Mammary epithelial cell (primary cell): ENCODE measurements at places on chromosomes 1 and 21. TPM values are rescaled to one million over a fixed set of nuclear protein-coding genes. Genes with fewer than 3 reads are reported as not detected.

DNA sequence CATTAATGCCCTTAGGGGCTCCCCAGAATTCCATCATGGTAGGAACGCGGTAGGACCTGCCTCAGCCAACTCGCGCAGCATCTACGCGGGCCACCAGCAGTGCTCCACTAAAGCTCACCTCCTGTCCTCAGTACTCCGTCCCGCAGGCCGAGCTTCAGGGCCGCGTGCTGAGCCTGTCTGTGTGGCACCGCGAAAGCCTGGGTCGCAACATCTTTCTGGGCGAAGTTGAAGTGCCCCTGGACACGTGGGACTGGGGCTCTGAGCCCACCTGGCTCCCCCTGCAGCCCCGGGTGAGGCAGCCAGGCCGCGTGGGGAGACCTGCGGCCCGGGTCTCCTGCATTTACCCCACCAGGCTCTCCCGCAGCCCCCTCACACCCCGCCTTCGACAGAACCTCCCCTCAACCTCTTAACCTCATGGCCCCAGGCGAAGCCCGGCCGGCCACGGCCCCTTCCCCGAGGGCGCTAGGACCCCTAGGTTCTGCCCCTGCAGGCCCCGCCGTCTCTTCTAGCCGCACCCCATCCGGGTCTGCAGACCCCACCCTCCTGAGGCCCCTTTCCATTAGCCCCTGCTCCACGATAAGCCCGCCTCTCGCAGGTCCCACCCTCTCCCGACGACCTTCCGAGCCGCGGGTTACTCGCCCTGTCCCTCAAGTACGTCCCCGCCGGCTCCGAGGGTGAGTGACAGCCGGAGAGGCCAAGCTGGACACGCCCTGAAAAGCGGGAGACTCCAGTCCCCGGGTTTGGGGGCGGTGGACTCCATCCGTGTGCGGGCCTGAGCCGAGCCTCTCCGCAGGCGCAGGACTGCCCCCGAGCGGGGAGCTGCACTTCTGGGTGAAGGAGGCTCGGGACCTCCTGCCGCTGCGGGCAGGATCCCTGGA lies 9.1 kb downstream of the SYTL1 start:
- DNase-seq = no peak

DNA sequence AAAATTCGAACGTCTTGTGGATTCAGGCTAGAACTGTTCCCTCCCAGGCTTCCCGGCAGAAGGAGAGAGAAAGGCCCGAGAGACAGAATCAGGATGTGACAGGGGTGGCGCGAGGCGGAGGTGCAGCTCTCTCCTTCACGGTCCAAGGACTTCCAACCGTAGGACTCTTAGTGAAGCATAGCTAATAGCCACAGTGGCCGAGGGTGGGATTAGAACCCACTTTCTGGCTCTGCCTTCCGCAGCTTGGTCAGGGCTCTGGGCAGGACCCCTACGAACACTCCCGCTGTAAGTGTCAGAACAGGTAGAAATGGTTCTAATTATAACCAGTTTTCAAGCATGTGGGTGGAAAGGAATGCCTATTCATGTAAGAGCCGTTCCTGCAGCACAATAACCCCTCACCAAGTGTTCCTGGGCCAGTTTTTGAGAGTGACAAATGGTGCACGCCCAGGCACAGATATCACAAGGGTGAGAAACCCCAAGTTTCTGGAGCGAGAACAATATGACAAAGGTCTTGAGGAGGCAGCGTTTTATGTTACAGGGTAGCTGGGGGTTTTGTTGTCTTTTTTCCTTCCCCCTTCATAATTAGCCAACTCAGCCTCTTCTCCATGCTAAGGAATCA lies 86.4 kb downstream of the SYF2 start:
- DNase-seq = peak; percentile 14

LDLRAD1 gene
- total RNA-seq = not detected in 2 replicates

PRAMEF14 gene
- total RNA-seq = not detected

DNA sequence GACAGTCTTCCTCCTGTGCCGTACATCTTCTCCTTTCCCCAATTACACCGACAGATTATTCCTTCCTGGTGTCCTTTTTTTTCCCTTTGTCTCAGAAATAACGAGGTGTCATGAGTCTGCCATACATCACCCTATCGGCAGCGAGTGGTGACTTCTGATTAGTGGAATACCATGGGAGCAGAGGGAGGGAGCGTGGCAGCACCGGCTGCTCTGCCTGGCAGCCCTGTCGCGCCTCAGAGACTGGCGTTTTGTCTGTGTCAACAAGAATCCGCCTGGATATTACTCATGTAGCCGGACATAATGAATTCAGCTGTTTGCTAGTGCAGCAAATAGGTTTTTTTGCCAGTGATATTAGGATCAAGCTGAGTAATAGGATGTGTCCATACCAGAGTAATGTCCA lies 51.8 kb downstream of the UTP25 start:
- no peak for DNase-seq

GRCh38 chr1:1425753-1426495 lies 4.8 kb upstream of the ANKRD65 start:
- DNase-seq = no peak

- DNase-seq = no peak
Observed at GRCh38 chr1:229781453-229781852, 155.4 kb downstream of the URB2 start.

- DNase-seq = no peak
Observed at GRCh38 chr1:180562640-180563025, 3.9 kb downstream of the OVAAL start.

- DNase-seq = no peak
Observed at GRCh38 chr1:18495635-18496034, 14.9 kb downstream of the KLHDC7A start.

TEDDM1 gene
- not detected in 2 replicates for total RNA-seq

DNA sequence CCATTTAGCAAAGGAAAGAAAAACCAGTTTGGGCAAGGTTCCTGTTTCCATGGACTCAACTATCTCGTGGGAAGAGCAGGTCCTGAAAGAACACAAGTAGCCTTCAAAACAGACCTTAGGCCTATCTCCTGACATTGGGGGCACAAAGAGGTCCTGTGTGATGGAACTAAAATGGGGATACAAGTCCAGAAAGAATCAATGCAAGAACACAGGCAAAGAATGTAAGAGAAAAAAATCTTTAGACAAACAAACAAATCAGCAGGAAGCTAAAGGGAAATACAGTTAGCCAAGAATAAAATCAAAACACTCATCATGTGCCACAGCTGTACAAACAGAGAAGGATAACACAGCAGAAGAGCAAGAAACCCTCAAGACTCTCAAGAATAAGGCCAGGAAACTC lies 28.2 kb downstream of the SLC30A10 start:
- DNase-seq = no peak

- no peak for DNase-seq
Observed at GRCh38 chr1:169479363-169480066, 6.2 kb downstream of the SLC19A2 start.

- DNase-seq = peak; percentile 14
Observed at GRCh38 chr1:53956308-53957168, 10.4 kb downstream of the LRRC42 start.

DNA sequence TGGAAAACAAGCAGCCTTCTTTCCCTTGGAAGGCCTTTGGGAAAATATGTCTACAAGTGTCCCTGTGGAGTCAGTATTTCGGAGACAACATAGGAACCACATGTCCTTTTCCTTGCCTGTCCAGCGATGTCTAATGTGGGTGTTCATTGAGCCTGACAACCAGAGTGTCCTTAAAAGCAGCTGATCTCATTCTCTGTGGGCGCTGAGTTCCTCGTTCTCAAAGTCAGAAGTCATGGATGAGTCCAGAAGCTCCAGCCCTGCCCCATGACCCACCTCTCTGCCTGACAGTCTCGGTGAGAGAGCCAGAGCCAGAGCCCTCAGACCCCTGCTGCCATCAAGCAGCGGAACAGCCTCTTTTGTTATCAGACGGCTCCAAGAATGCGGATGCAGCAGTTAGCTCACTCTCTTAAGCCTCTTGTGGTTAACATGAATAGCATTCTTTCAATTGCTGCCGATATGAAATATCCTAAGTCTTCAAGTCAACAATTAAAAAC lies 329.2 kb downstream of the TGFB2 start:
- DNase-seq = no peak

RBM11 gene
- 2.0 TPM for total RNA-seq

GRCh38 chr1:41631971-41632370 lies 147.5 kb upstream of the EDN2 start:
- no peak for DNase-seq

MFN2 gene
- total RNA-seq = 106 TPM

FMO5 gene
- 0.21 and 0.94 TPM in 2 replicates for total RNA-seq

DNA sequence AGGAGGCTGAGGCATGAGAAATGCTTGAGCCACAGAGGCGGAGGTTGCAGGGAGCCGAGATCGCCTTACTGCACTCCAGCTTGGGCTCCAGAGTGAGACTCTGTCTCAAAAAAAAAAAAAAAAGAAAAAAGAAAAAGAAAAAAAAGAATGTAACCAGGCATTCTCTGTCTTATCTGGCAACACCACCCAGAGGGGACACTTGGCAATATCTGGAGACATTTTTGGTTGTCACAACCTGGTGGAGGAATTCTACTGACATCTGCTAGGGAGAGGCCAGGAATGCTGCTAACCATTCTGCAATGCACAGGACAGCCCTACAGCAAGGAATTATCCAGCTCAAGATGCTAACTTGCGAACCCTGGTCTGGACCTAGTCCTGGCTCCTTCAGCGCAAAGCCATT lies 2.3 kb upstream of the CNR2 start:
- no peak for DNase-seq

DNA sequence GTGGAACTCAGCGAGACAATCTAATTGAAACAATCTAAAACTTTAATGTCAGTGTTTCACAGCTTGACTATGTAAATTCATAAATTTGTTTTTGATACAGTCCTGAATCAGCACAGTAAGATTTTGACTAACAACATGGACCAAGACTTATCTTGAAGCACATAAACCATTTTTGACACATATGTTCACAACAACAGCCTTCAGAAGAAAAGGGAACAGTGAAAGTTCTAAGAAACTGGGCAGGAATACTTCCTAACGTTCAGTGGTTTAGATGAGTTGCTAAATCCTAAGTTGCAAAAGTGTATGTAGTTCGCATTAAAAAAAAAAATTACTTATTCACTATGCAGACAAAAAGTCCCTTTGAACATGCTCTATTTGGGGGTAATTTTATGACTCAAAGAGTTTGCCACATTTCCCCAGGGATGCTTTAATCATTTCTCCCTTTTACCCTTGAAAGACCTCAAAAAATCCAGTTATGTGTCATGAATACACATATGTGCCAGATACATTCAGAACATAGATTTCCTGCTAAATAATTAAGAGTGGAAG lies 120.2 kb downstream of the MRPL39 start:
- DNase-seq = no peak

DNA sequence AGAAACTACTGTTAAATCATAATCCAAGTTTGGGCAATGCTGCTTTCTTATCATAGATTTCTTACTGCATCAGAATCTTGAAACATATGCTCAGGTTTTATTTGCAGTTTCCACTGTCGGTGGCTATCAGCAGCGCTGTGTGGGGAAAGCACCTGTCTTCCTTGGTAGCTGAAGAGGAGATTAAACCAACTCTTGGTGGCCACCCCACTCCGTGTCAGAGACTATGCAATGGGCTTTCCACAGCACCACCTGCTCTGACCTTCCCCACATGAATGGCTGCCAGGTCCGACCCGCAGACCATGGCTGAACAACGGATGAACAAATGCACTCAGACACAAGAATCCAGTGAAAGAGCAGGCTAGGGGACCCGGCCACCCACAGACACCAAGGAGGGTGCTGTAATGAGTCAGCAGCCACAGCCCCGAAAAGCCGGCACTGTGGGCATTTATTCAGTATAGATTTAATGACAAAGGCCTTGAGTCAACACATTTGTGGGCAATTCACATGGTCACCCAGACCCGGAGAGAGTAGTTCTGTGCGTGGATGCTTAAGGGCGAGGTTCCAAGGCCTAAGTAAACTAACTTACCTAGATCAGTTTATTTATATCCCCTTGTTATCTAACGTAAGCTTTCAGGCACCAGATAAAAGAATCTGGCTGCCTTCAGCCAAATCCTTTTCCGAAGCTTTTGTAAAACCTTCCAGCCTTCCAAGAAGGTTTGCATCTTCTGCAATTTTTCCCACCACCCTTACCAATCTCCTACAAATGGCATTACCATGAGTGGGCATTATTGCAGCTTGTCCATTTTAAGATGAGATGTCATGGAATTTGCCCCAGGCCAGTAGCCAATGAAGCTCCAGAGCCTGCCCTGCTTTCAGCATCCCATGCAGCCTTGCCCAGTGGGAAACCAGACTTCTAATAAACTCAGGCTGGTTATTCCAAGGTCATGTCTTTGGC lies 82.7 kb downstream of the HLCS start:
- no peak for DNase-seq

UBASH3A gene
- not detected in 2 replicates for total RNA-seq

PLXNA2 gene
- total RNA-seq = 6.5 TPM

GRCh38 chr21:26599261-26599660 lies 26.2 kb upstream of the CYYR1 start:
- no peak for DNase-seq

- no peak for DNase-seq
Observed at GRCh38 chr21:39979321-39979720, 112.1 kb downstream of the PCP4 start.
